ENCODE measurements at places on chromosomes 5 and 9.

- no peak for DNase-seq
These were observed 52.1 kb upstream of the ERBIN start for GRCh38 chr5:65874241-65874640.

- DNase-seq, result no peak
These were observed 40.6 kb upstream of the OLFM1 start for GRCh38 chr9:135046739-135047350.

- DNase-seq, result no peak
These were observed 73.9 kb downstream of the RORB start for GRCh38 chr9:74570879-74571512.

- DNase-seq, result no peak
These were observed 30.4 kb upstream of the DMRT1 start for GRCh38 chr9:811106-811531.

DNA sequence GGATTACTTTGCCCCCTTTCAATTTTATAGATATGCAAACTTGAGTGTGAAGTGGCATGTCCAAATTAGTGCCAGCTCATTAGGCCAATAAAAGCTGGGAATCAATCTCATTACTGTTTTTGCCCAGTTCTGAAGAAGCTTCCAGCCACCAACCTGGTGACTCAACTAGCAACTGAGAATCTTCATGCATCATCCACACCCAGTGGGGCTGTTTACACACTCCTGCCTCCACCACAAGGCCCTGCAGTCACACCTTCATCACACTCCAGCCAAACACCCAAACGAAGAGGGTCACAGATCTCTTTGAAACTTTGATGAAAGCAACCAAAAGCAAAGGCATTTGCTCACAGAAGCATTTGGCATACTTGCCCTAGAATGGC is 41.3 kb upstream of the S1PR3 start:
- DNase-seq, result no peak

DNA sequence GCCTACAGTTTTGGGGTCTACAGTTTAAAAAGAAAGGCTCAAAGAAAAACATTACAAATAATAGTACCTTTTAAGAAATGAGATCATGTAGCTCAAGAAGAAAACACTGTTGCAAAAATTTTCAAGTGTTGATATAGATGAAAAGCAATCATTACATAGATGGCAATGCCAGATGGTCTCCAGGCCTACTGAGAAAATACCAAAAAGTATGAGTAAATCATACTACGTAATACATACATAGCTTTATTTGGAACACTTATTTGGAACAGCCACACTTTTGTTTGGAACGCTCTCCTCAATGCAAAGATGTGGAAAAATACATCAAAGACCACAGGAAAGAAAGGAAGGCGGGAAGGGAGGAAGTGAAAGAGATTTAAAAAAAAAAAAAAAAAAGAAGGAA is 44.1 kb downstream of the MARCHF11 start:
- DNase-seq, result no peak

- DNase-seq, result no peak
These were observed 5.2 kb downstream of the GPR107 start for GRCh38 chr9:130058887-130059286.

DNA sequence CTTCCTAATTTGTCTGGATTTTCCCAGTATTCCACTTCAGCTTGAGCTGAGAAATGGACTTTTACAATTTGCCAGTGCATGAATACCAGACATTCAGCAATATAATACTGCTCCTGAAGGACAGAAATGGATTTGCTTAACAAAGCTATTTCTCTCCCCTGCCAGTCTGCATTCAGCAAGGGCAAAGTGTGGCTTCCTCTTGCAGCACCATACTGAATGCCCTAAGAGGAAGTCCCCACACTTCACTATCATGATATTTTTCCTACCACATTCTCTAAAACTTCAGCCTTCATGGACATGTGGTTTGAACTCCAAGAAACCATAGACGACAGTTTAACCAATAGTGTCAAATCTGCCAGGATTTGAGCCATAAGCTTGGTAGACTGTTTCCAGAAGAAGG is 19.8 kb upstream of the TLE4 start:
- no peak for DNase-seq

DNA sequence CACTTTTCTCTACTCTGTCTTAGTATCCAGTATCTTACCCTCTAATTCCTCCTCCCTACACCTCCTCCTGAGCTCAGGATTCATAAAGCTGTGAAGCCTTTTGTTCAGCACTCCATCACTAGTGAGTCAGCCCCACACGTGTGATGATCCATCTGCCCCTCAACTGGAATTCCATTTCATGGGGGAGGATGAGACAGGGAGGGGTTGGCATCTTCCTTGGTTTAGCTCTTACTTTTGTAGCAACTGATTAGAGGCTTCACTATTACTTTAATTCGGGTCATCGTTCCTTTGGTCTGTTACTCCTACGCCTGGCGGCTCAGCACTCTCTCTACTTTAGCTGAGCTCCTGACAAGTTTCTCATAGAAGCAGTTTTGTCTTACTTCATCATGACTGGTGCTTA is 11.8 kb downstream of the BTNL8 start:
- no peak for DNase-seq

GRCh38 chr9:17782430-17783149 is 203.7 kb downstream of the SH3GL2 start:
- DNase-seq, result no peak

- no peak for DNase-seq
These were observed 80.0 kb upstream of the PUM3 start for GRCh38 chr9:2923766-2924379.

DNA sequence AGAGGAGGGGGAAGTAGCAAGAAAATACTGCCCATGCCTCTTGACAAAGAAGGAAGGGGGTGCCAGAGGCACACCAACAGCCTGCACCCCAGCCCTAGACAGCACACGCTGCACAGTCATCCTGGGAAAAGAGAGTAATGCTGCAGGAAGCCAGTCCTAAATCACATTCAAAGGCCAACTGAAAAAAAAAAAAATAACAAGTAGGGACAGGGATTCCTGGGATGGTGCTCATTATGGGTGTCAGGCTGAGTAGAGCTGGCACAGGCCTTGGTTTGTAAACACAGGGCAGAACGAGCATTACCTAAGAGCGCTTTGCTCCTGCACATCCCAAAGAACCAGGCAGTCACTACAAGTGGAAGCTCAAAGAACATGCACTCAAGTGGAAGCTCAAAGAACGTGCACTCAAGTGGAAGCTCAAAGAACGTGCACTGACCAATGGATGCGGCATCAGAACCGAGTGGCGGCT is 7.8 kb downstream of the RAPGEF1 start:
- no peak for DNase-seq

DNA sequence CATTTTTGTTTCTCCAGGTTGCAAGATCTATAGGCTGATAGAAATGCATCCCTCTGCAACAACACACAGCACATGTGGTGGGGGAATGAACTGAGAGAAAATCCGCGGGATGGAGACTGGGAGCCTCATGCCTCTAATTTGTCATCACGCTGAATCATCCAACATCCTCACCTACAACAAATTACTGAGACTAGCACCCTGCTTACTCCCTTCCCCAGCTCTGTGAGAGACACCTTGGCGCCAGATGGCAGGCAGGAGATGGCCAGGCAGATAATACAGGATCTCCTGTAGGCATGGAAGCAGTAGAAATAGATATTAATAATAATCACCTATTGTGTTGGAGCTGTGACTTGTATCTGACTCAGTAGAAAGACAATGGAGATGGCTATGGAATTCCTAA is 276.9 kb downstream of the SEMA5A start:
- no peak for DNase-seq

- no peak for DNase-seq
These were observed 495.1 kb upstream of the DAB2 start for GRCh38 chr5:39919876-39920275.

DNA sequence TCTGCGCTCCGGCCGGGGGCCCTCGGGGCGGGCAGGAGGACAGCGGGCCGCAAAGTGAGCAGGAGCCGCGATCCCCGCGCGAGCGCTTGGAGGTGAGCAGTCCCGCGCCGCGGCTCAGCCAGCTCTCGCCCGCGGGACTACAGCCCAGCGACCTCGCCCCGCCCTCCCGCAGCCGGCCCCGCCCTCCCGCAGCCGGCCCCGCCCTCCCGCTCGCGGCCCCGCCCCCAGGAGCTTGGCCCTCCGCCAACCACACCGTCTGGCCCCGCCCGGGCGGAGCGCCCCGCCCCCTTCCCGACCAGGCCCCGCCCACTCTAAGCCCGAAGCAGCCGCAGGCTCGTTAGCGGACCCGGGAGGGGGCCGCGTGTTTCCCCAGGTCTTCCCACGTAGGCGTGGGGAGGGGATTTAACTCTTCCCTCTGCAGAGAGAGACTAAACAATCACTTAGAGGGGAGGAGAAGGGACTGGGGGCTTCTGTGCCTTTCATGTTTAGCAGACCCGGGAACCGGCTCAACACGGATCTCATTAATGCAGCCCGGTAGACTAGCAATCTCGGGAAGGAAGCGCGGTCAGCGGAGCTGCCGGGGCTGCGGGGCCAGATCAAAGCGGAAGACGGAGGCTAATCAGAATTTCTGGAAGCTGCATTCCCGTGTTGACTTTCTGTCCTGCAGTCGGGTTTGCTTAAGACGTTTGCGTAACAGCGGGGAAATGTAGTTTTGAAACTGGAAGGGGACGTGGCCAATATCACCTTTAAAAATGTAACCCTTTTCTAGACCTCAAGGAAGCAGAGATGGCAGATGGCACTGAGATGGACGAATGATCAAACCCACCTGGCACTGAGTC is at the start of gene MYO10:
TSS of gene MYO10 (minus strand) at position 139 of the 839 bp plus-strand sequence. CDS start 480 bp downstream, outside the sequence.
- peak; percentile 81 for DNase-seq

GRCh38 chr9:120868339-120868675 is 8.7 kb downstream of the PHF19 start:
- DNase-seq, result no peak

DNA sequence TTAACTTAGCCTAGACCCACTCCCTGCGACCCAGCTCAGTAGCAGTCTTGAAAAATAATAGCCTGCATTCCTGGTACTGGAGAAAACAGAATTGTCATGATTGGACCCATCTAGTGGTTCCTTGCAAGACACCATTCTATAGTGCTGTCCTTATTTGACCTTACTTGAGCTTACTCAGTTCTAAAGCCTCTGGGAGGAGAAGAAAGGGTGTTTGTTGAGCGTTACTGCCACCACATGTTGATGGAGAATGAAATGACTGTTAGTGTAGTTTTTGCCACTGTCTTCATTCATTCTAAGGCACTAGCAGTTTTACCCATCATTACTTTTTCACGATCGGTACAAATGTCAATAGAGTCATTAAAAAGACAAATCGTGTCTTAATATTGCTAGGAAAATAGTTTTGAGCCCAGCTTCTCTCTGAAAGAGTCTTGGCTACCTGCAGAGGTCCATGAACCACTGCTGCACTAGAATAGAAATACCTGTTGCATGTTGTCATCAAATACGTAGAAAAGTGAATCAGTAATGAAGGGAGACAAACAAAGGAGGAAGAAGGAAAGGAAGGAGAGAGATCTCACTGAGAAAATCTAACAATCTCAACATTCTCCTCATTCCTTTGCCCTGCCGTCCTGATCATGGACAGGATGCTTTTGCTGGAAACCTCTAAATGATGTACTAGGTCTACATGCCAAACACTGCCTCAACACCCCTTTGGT is 96.0 kb downstream of the LIX1 start:
- DNase-seq, result no peak

DNA sequence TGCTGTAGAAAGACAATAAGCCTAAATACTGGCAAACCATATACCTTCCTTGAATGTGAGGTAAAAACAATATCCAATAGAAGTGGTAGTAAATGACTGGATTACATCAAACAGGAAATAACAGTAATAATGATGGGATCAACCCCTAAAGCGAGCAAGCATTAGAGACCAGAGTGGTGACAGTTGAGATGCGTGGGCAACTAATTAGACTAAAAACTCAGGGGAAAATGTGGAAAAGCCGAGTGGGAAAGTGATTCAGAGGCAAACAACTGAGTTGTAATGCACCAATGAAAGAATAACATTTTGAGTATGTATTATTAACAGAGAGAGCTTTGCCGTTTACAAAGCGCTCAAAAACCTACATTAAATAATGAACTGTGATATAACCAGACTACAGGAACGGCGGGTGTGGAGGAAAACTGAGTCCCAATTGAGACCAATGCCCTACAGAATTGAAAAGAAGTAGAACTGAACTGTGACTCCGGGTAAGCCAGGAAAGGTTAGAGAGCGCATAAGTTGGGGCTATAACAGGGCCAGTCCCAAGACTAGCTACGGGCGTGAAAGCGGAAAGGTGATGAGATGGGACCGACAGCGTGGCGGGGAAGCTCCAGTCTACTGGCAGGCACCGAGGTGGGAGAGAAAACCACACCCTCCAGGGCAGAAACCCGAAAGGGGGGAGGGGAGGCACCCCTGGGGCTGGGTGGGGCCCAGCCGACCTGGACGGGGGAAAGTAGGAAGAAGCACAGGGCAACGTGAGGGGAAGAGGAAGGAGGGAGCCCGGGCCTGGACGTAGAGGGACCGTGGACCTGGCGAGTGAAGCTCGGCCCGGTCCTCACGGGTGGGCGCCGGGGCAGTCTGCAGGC is 592 bp downstream of the UBAP2 start:
- DNase-seq, result no peak

GRCh38 chr5:174327317-174327864 is 281.9 kb downstream of the NSG2 start:
- no peak for DNase-seq

- DNase-seq, result no peak
These were observed 541.4 kb downstream of the KCTD16 start for GRCh38 chr5:144712090-144712489.

DNA sequence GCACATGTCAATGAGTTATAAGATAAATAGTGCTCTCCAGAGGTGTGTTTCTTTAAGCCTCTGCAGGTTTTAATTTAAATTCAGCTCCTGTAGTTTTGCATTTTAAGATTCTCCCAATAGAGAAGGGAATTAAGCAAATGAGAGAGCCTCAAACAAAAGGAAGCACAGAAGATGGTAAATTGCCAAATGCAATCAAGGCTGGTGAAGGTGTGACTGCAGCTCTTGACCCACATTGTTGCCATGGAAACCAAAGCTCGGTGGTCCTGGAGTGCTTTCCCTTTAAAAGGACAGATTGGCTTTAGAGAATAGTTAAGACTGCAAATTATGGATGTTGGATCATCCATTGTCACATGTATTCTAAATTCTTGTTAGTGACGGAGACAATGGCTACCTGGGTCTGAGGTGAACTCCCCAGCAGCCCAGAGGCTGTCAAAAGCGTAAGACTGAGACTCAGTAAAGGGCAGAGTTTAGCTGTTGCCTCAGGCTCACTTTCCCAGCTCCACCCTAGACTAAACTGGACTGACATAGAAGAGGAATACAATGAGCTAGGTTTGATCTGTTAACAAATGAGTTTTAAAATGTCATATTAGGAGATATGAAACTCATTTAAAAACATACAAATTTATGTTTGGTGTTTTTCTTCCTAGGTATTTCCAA is 12.3 kb downstream of the GAPT start:
- DNase-seq, result no peak

DNA sequence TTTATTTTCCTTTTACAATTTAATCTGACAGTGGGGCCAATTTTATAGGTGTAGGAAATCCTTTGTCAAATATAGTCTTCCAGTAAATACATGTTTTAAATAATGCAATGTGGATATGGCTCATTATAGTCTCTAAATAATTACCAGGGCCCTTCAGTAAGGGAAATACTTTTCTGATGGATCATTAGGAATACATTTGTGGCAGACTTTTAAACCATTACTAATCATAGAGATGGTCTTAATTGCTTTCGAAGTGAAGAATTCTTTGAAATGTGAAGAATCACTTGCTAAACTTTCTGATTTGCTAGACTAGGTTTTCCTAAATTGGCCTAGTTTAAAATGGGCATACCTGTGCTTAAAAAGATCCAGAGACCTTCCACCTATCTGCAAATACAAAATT is 105.6 kb upstream of the ELL2 start:
- no peak for DNase-seq

GRCh38 chr9:90240541-90240940 is 402.1 kb downstream of the DIRAS2 start:
- no peak for DNase-seq

GRCh38 chr9:114035221-114035844 is 42.8 kb downstream of the AMBP start:
- no peak for DNase-seq

- DNase-seq, result no peak
These were observed 12.2 kb upstream of the ERMP1 start for GRCh38 chr9:5845157-5845531.
